ENCODE measurements at places on chromosomes 2 and 18. TPM values are rescaled to one million over a fixed set of nuclear protein-coding genes. Genes with fewer than 3 reads are reported as not detected.
A peak's percentile ranks its signal among the peaks of the same experiment; 100 is the strongest.

DNA sequence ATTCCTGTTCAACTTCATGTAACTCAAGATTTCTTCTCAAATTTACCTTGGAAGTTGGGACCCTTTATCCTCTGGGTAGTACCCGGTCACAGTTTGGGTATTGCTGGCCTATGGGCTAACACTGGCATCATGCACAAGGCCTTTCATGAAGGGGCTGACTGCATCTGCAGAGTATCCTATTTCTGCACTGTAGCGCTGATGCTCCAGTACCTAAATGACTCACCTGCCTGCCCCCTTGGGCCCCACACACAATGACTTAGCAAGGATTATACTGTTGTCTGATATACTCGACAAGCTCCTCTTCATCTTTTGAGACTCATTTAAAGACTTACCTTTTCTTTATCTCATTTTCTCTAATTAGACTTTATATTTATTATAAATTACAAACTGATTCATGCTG, 39.9 kb downstream of the DNAH6 start:
- no peak overlapping the region for H3K27ac ChIP-seq
- no peaks in the 10 kb centered on the region for H3K27me3 ChIP-seq
- H3K36me3 ChIP-seq = no peaks in the 10 kb centered on the region
- no peak for DNase-seq

GRCh38 chr2:64404743-64405142, 49.2 kb upstream of the LGALSL start:
- no peak overlapping the region for H3K4me3 ChIP-seq
- peaks cover 39% of the 10 kb centered on the region for H3K4me1 ChIP-seq
- H3K27ac ChIP-seq = peak overlapping the region; percentile 74
- peak; percentile 68 for DNase-seq
- H3K36me3 ChIP-seq = no peaks in the 10 kb centered on the region
- no peaks in the 10 kb centered on the region for H3K27me3 ChIP-seq

Gene IL1B
- 0.51 TPM for polyA plus RNA-seq

Gene GPR55
- not detected for polyA plus RNA-seq

- H3K27ac ChIP-seq = peak overlapping the region; percentile 44
- H3K4me1 ChIP-seq = peaks cover 13% of the 10 kb centered on the region
- peaks cover 10% of the 10 kb centered on the region for H3K36me3 ChIP-seq
- H3K27me3 ChIP-seq = no peaks in the 10 kb centered on the region
- H3K4me3 ChIP-seq = no peak overlapping the region
Measured at GRCh38 chr2:69789772-69790600, 39.5 kb upstream of the GMCL1 start.

Gene TTN
- 0.01 TPM for polyA plus RNA-seq

Gene TMEM163
- polyA plus RNA-seq = 0.48 TPM

Gene KCNS3
- 0.96 TPM for polyA plus RNA-seq

DNA sequence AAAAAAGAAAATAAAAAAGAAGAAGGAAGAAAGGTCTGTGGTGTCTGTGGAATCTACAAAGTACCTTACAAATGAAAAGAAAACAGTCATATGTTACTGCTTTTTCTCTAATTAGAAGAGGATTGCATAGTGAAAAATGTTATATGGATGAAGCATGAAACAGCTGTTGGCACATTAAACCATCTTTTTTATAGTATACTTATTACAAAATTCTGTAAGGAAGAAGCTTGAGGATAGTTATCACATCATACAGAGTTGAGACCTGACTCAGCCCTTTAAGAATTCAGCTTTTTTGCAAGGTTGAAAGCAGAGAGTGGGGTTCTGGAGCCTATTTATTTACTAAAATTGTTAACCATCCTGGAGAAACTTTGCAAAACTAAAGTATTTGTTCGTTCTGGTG, 222.7 kb downstream of the PHLPP1 start:
- no peak for DNase-seq
- no peaks in the 10 kb centered on the region for H3K4me1 ChIP-seq
- H3K36me3 ChIP-seq = peaks cover 4% of the 10 kb centered on the region
- no peak overlapping the region for H3K4me3 ChIP-seq
- no peaks in the 10 kb centered on the region for H3K27me3 ChIP-seq
- H3K27ac ChIP-seq = no peak overlapping the region

GRCh38 chr2:6814869-6815268, 50.8 kb downstream of the CMPK2 start:
- H3K4me3 ChIP-seq = no peak overlapping the region
- H3K27me3 ChIP-seq = no peaks in the 10 kb centered on the region
- no peaks in the 10 kb centered on the region for H3K4me1 ChIP-seq
- DNase-seq = no peak
- no peak overlapping the region for H3K27ac ChIP-seq
- no peaks in the 10 kb centered on the region for H3K36me3 ChIP-seq

GRCh38 chr2:180240774-180241173, 233.7 kb upstream of the CWC22 start:
- no peaks in the 10 kb centered on the region for H3K27me3 ChIP-seq
- H3K4me3 ChIP-seq = no peak overlapping the region
- no peak for DNase-seq
- no peaks in the 10 kb centered on the region for H3K4me1 ChIP-seq

GRCh38 chr2:238741277-238741676, 106.6 kb upstream of the TWIST2 start:
- no peak overlapping the region for H3K4me3 ChIP-seq
- H3K27ac ChIP-seq = no peak overlapping the region
- H3K27me3 ChIP-seq = peaks cover 2% of the 10 kb centered on the region
- no peaks in the 10 kb centered on the region for H3K36me3 ChIP-seq
- no peak for DNase-seq

Gene SERPINB10
- not detected for polyA plus RNA-seq

DNA sequence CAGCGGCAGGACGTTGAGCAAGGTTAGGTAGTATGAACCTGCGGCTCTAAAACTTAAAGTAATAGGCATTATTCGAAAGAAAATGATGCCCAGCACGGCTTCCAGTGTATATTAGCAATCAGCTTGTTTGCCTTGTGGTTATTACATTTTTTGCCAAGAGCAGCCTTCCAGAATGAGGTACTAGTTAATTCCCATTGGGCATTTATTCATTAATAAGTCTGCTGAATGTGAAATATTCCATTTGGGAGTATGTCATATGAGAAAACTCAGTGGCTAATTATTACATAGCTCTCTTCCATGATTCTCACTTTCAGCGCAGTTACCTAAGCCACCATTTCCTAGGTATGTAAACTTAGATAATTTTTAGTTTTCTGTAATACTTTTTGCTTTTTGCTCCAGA, 12.9 kb downstream of the CRIM1 start:
- no peak for DNase-seq
- H3K4me3 ChIP-seq = no peak overlapping the region
- no peak overlapping the region for H3K27ac ChIP-seq
- H3K4me1 ChIP-seq = no peaks in the 10 kb centered on the region

- DNase-seq = no peak
- H3K27ac ChIP-seq = no peak overlapping the region
- no peaks in the 10 kb centered on the region for H3K27me3 ChIP-seq
- no peaks in the 10 kb centered on the region for H3K4me1 ChIP-seq
- no peaks in the 10 kb centered on the region for H3K36me3 ChIP-seq
Measured at GRCh38 chr18:55484773-55485172, 103.2 kb downstream of the TCF4 start.

Data from liver (tissue), 10 donors.